ENCODE measurements at places on chromosomes 7 and 10.

DNA sequence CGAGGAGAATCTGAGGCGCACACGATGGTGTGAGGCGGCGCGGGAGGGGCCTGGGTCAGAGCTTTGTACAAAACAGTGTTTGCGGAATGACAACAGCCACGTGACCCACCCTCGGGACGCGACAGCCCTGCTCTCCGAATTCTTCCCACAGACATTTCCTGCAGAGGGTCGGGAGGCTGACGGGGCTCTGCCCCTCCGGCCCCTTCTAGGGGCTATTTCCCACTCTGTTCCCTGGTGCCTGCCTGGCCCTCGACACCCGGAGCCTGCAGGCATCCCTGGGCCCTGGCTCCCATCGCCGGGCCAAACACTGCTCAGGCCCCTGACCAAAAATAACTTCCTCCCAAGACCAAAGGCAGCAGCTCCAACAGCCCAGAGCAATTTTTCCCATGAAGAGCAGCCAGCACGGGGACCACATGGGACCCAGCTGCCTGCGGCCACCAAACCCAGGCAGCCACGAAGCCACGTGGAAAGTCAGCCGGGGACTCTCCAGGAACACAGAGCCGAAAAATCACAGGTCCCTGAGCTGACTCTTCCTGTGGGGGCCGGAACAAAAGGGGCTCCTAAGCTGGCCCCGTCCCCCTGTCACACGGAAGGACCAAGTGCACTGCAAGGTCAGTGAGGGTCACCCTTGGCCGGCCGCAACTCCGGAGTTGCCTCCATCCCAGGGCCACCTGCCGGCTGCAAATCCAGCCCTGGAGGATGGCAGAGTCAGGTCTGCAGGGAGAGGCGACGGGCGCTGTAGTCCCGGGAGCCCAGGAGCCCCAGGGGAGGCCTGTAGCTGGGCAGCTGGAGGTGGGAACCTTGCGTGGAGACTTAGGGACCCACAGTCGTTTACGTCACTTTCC, 42.0 kb downstream of the PAPOLB start:
- no peak for DNase-seq
- no peaks in the 10 kb centered on the region for H3K27me3 ChIP-seq
- no peak overlapping the region for H3K4me3 ChIP-seq
- H3K27ac ChIP-seq, result no peak overlapping the region
- H3K36me3 ChIP-seq, result no peaks in the 10 kb centered on the region

DNA sequence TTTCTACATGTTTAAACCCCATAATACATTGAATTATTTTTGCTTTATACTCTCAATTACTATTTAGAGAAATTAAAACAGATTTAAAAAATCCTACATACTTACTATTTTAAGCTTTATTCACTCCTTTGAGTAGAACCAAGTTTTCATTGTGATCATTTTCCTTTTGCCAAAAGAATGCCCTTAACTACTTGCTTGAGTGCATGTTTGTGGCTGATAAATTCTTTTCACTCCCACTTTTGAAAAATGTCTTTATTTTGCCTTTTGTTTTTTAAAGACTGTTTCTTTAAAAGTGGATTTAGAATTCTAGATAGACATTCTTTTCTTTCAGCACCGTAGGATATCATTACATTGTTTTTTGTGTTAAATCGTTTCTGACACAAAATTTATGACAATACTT, 22.3 kb upstream of the AGR3 start:
- H3K36me3 ChIP-seq, result no peaks in the 10 kb centered on the region
- H3K4me1 ChIP-seq, result 0 out of 2 replicates have a peak, but pooled peaks cover 1% of the 10 kb centered on the region

DNA sequence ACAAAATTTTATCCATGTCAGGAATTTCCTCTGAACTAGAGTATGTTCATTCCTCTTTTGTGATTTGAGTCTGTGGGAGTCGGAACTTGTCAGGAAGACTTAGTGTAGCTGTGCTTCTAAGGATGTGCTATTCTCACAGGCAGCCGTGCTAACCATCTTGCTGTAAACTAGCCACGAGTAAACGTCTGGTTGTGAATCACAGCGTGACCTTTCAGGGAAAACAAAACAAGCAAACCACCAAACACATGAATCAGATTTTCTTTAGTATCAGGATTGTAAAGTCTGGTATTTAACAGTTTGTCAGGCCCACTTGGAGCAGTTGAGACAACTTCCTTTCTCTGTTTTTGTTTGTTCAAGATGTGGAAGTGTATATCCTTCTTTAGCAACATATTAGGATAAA, 32.0 kb downstream of the AUTS2 start:
- no peaks in the 10 kb centered on the region for H3K4me1 ChIP-seq
- no peak overlapping the region for H3K27ac ChIP-seq
- H3K36me3 ChIP-seq, result no peaks in the 10 kb centered on the region

DNA sequence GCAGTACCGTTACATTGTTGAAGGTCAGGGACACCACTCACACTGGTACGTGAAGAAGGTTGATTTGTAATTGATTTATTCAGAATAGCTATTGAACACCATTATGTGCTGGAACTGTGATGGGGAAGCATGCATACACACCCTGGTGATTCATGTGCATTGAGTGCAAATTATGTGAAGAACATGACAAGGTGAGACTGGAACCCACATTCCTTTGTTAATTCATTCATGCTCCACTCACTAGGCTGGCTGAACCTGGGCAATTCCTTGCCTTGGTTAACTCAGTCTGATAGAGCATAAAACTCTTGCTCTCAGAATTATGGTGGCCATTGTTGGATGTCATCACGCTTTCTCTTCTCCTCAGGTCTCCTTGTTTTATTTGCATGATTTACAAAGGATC, 67.3 kb upstream of the TPK1 start:
- no peak for DNase-seq
- H3K27me3 ChIP-seq, result no peaks in the 10 kb centered on the region
- H3K4me1 ChIP-seq, result no peaks in the 10 kb centered on the region
- no peak overlapping the region for H3K27ac ChIP-seq
- no peak overlapping the region for H3K4me3 ChIP-seq
- no peaks in the 10 kb centered on the region for H3K36me3 ChIP-seq

DNA sequence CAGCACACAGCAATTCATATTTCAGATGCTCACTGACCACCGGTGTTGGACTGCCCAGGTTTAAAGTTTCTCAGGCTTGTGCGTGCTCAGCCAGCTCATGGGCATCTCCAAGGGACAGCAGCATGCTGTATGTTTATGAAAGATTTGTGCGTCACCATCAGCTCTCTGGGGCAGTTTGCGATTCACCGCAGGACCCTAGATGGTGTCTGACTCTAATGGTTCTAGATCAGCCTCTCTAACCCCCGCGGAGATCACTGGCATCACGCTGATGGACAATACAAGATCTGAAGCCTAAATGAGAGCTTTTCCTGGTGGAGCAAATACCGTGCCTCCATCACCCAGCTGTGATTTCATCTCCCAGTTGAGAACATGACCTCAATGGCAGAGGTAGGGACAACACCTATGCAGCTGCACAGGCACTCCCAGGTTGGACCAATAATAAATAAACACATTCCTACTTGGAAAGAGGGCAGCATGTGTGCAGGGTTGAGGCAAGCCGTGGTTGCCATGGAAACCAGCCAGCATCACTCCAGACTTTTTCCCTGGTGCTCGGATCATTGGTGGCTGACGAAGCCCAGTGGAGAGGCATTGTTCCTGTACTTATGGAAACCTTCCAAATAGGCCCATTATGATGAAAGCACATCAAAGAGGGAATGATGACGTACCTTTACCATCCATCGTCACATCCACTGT, 253.6 kb downstream of the KCNMA1 start:
- H3K27me3 ChIP-seq, result no peaks in the 10 kb centered on the region
- H3K4me3 ChIP-seq, result no peak overlapping the region
- H3K4me1 ChIP-seq, result no peaks in the 10 kb centered on the region

GRCh38 chr10:65377687-65378086, 1548.1 kb upstream of the LRRTM3 start:
- no peaks in the 10 kb centered on the region for H3K36me3 ChIP-seq
- no peaks in the 10 kb centered on the region for H3K4me1 ChIP-seq
- no peak overlapping the region for H3K27ac ChIP-seq
- H3K27me3 ChIP-seq, result no peaks in the 10 kb centered on the region

DNA sequence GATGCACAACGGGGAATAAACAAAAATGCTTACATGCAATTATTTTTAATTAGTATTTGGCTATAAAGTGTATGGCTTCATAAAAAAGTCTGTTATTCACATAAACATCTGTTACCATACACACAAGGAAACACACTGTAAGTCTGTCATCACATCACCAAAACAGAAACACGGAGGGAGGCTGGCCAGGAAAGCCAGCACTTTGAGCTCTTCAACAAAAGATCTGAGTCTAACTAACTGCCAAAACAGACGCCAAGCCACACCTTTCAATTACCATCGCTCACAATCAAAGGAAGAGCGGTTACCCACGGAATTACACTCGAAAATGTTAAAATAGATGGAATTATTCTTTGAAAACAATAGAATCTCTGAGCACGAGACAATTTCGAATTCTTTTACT, 49.2 kb upstream of the MGMT start:
- no peak overlapping the region for H3K4me3 ChIP-seq
- no peak for DNase-seq
- H3K27me3 ChIP-seq, result no peaks in the 10 kb centered on the region
- no peaks in the 10 kb centered on the region for H3K36me3 ChIP-seq
- no peak overlapping the region for H3K27ac ChIP-seq

DNA sequence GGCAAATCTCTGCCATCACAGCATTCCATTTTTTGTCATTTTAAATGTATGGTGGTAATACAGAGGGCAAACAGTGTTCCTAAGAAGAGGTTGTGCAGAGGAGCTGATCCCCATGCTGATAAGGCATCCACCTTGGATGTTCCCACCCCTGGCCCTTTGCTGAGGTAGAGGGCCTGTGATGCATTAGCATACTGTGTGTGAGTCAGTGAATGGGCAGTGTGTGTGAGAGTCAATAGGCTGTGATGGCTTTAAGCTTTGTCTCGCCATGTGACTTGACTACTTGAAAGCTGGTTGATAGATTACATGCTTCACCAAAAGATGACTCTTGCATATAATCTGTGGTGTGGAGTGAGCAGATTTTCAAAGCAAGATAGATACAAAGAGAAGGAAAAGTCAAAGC, 81.3 kb downstream of the INSYN2A start:
- H3K36me3 ChIP-seq, result no peaks in the 10 kb centered on the region
- H3K4me3 ChIP-seq, result no peak overlapping the region
- H3K27me3 ChIP-seq, result no peaks in the 10 kb centered on the region

GRCh38 chr10:113199459-113199858, 249.4 kb downstream of the TCF7L2 start:
- H3K27ac ChIP-seq, result no peak overlapping the region
- H3K36me3 ChIP-seq, result no peaks in the 10 kb centered on the region
- no peak for DNase-seq
- no peaks in the 10 kb centered on the region for H3K27me3 ChIP-seq
- no peaks in the 10 kb centered on the region for H3K4me1 ChIP-seq
- no peak overlapping the region for H3K4me3 ChIP-seq

DNA sequence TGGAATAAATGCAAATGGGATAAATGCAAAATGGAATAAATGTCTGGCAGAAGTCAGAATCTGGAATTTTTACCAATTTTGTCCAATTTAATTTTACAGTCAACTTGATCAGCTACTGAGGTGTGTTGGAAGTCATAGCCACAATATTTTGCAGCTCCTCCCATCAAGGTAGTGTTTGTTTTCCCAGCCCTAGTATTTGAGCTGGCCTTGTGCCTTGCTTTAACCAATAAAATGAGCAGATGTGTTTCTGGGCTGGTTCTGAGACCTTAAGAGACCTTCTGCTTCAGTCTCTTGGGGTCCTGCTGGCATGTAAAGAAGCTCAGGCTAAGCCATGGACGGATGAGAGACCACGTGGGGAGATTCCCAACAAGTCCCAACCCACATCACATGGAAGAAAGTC, 42.7 kb upstream of the RSBN1L start:
- no peak overlapping the region for H3K4me3 ChIP-seq
- no peak overlapping the region for H3K27ac ChIP-seq
- H3K36me3 ChIP-seq, result no peaks in the 10 kb centered on the region
- DNase-seq, result no peak

DNA sequence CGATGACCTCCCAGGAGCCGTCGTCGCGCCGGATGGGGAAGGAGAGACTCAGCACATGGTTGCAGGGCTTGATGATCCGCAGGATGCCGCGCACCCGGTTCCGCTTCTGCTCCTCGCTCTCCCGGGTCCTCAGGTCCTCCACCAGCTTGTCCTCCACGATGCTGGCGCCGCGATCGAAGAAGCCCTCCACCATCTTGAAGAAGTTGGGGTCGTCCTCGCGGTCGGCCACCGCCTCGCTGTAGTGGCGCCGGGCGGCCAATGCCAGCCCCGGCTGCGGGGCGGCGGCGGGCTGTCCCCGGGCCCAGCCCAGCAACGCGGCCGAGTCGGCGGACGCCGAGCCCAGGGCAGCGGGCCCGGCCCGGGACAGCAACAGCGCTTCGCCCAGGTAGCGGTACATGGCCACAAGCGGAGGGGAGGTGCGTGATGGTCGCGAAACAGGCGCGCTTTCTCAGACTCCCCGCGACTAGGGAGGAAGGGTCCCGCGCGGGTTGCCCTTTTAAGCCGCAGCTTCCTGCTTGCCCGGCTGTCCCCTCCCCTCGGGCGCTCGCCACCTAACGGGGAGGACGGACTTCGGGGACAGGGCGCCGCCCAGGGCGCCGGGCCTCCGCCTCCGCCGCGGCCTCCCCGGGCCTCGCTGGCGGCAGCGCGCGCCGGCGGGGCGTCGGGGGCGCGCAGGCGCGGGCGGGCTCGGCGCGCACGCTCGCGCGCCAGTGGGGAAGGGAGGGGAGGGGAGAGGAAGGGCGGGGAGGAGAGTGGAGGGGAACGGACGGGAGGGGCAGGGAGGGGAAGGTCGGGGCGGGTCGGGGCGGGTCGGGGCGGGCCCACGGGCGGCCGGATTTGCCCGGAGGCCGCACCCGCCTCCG, at the start of the genes GLUD1 and SHLD2:
Gene GLUD1 (minus strand): TSS at position 471 of the 863 bp plus-strand sequence. CDS start 74 bp downstream, at position 397.
Gene SHLD2 (plus strand): TSS at position 834 of the 863 bp plus-strand sequence. CDS start 56,149 bp downstream, outside the sequence.
- DNase-seq, result peak; percentile 69
- H3K36me3 ChIP-seq, result no peaks in the 10 kb centered on the region
- peak within 1 kb of the TSS; percentile 72 for H3K4me3 ChIP-seq
- H3K4me1 ChIP-seq, result no peaks in the 10 kb centered on the region

DNA sequence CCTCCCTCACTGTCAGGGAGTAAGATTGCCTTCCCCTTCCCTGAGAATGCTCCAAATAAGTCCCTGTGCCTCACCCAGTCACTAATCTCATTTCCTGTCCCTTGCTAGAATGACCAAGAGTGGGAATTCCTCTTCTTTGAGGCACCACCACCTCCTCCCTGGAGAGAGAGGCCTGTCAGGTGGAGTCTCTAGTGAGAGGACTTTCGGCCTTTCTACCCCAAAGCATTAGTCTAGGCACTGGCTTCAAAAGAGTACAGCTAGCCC, 145.0 kb downstream of the PTPN20 start:
- H3K27me3 ChIP-seq, result no peaks in the 10 kb centered on the region
- DNase-seq, result no peak
- H3K27ac ChIP-seq, result no peak overlapping the region
- H3K4me3 ChIP-seq, result no peak overlapping the region

Measured in H1 (cell line).